Left ventricle myocardium inferior (tissue), 1 donor: ENCODE measurements at places on chromosomes 3 and 15. TPM values are rescaled to one million over a fixed set of nuclear protein-coding genes. Genes with fewer than 3 reads are reported as not detected.

SYNPR gene
- 0.93 TPM for total RNA-seq

DNA sequence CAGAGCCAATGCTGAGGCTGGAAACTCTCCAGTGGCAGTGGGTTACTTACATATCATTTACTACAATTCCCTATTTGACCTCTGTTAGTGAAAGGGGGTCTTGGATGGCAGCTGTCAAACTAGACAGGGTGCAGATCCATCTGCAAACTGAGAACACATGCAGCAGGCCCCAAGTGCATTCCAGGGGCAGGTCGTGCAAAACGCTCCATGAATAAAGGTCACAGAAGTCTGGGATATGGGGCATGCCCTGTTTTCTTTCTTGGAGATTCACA lies 25.0 kb upstream of the RAD18 start:
- DNase-seq = no peak

EPHA3 gene
- 3.5 TPM for total RNA-seq

DNA sequence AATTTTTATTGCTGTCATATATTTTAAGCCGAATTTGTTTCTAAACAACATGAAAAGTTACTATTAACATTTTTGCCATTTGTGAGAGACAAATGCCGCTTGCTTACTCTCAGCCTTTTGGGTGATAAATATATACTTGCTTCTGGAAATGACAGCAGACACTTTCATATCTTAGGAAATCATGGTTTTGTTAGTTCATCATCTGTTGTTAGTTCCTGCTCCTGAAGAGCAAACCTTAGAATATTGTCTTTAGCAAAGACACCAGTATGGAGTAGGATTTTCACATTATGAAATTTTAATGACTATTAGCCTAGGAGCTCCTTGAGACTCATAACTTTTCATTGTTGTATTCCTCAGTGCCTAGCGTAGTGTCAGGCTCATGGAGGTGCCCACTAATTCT lies 36.0 kb downstream of the RAB8B start:
- no peak for DNase-seq

ITGA11 gene
- 31.4 TPM for total RNA-seq

DNA sequence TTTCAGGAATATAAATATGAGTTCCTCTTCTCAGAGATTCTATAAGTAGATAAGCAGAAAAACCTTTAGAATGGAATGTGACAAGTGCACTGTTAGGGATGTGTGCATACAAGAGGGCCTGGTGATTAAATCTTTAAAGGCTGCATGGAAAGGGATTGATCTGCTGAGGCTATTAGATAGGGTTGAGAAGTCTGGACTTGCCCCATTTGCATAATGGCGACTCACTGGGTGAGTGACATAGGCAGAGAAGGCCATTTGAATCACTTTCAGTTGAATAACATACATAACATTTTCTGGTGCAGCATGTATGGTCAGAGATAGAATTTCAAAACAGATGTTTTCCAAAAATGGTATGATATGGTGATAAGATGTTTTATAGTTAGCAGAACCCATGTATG lies 156.9 kb downstream of the ZNF621 start:
- DNase-seq = no peak

MAP6D1 gene
- 2.4 TPM for total RNA-seq

- DNase-seq = no peak
These were observed 1.6 kb downstream of the TRA2B start for GRCh38 chr3:185936273-185936629.

- DNase-seq = no peak
These were observed 366.8 kb upstream of the UMPS start for GRCh38 chr3:124363476-124363875.

PRR20G gene
- not detected for total RNA-seq

DNA sequence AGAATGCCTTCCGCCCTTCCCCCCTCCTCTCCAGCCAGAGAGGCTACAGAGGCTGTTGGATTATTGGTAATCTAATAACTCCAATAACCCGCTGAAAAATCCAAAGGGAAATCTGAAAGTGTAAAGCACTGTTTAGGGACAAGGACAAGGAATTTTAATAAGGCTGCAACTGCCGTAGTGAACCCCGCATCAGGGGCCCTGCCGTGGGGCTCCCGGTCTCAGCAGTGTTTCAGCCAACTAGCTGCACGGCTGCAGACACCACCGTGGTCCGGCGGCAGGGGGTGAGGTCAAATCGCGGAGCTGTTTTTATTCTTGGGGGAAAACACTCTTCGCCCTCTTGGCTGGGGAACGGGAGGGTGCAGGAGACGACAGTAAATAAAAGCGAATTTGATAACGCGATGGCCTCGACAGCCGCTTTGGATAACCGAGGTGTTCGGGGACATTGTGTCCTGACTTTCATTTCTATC lies 6.1 kb downstream of the BCL6 start:
- DNase-seq = peak; percentile 53

FHIT gene
- total RNA-seq = 16.0 TPM

ITIH1 gene
- not detected for total RNA-seq

GRCh38 chr3:54094926-54095325 lies 27.4 kb upstream of the CACNA2D3 start:
- no peak for DNase-seq

DNA sequence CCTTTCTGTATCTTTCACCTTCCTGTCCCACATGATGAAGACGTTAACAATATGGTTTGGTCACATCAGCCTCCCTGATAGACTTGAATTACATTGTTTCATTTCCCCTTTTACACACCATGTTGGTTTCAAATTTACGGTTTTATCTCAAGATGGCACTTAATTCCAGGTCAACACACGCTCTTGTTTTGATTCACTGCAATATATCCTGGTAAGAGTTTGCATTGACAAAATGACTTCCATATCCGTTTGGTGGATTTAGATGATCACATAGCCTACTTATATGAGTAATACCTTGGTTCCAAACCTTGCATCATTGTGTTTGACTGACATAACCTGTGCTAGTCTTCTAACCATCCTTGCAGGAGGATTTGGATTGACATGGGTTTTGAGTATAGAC lies 499.4 kb downstream of the ROBO1 start:
- DNase-seq = no peak
